Stimulated activated CD4-positive, alpha-beta T cell treated with anti-CD3 and anti-CD28 coated beads, Interleukin-12 subunit alpha, Interleukin-12 subunit beta, amount 100 ng/mL, for 4 hours (primary cell): ENCODE measurements at places on chromosomes 5 and 9.

DNA sequence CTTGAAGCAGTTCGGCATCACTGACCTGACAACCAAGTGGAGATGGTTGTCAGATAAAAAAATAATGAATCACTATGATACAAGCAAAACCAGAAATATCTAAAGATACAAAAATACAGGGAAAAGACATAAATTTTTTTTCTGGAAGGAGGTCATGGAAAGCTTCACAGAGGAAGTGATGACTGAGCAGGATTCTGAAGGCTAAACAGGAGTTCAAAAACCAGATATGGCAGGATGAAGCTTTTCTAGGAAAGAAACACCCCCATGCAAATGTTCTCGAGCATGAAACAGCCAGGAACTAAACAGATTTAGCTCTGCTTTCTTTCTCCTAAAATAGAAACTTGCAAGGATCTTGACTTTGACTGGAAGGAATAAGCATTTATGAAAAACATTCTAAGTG lies 60.7 kb upstream of the IFNE start:
- no peak for DNase-seq

- DNase-seq: no peak
Measured at GRCh38 chr5:13553896-13554295, 390.6 kb downstream of the DNAH5 start.

- peak; percentile 23 for DNase-seq
Measured at GRCh38 chr5:157596487-157596886, 20.9 kb upstream of the ADAM19 start.

DNA sequence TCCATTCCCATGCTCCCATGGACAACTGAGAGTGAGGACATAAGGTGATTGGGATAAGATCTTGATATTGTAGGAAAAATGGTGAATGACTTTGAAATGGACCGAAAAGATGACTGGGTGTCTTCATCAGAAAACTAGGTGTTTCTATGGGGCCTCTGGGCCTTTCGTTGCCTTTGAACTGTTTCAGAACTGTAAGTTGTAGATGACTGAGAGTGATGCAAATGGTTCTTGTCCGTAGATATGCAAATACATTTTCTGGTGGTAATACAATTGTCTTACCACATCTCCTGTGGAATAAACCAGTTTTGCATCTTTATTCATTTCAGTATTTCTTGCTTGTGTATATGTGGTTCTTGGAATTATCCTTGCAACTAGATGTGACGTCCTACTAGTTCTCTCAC lies 16.0 kb upstream of the TEX48 start:
- no peak for DNase-seq

DNA sequence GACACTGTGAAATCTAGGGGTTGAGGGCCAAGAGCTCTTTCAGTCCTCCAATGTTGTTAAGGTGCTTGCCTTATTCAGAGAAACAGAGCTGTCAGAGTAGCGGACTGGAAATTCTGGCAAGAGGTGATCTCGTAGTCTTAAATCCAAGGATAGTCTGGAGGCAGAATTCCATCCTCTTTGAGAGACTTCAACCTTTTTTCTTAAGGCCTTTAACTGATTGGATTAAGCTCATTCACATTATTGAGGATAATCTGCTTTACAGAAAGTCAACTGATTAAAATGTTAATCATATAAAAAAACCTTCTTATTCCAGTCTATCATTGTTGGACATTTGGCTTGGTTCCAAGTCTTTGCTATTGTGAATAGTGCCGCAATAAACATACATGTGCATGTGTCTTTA lies 243.1 kb upstream of the COX7C start:
- DNase-seq: no peak

DNA sequence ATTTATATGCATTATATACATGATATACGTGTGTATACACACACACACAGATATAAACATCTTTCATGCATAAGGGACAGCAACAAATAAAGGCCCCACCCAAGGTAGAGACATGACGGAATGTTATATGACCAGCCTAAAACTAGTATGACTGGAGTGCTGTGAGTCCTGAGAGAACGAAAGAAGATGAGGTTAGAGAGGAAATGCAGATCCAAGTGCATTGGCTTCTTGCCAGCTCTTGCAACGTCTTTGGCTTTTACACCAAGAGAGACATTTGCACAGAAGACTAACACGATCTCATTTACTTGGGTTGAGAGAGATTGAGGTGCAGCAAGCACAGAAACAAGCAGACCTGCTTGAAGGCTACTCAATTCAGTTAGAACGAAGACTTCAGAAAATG lies 23.0 kb downstream of the CDH10 start:
- no peak for DNase-seq

GRCh38 chr9:111605041-111605559 lies 5.7 kb upstream of the PTGR1 start:
- DNase-seq: no peak

GRCh38 chr9:90883661-90884060 lies 82.0 kb downstream of the SYK start:
- DNase-seq: no peak

DNA sequence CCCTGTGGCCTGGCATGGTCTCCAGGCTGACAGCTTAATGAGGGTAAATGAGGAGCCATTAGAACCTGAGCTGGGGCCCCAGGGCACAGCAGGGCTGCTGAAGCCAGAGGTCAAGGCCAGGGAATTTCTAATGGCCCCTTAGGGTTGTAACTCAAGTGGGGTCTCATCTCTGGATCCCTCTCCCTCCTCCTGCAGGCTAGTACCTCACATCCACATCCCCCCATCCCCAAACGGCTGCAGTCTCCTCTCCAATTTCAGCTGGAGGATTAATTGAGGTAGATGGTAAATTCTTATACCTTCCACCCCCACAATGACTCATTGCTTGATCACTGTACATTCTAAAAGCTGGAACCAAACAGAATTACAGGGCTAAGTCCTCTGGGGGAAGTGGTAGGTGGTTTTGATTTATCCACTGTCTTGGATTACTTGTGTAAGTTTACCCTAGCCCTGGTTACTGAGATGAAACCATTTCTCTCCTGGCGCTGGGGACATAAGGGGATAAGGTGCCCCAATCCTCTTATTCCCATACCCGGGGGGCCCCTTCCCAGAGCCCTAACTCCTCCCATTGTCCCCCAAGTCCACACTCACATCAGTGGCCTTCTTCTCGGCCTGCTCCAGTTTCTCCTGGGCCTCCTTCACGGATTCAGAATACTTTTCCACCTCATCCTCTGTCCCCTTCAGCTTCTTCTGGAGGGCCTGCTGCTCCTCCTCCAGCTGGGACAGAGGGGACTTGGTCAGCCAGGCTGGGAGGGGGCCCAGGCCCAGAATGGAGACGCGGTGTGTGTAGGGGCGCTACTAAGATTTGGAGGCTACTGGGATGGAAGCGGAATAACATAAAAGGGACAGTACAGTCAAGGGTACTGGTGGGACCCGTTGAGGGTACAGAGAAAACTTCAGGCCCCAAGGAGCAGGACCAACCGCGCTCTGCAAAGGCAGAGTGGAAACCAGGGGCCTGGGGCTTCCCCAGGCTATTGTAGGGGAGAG lies 875 bp downstream of the TPM2 start:
- DNase-seq: no peak

DNA sequence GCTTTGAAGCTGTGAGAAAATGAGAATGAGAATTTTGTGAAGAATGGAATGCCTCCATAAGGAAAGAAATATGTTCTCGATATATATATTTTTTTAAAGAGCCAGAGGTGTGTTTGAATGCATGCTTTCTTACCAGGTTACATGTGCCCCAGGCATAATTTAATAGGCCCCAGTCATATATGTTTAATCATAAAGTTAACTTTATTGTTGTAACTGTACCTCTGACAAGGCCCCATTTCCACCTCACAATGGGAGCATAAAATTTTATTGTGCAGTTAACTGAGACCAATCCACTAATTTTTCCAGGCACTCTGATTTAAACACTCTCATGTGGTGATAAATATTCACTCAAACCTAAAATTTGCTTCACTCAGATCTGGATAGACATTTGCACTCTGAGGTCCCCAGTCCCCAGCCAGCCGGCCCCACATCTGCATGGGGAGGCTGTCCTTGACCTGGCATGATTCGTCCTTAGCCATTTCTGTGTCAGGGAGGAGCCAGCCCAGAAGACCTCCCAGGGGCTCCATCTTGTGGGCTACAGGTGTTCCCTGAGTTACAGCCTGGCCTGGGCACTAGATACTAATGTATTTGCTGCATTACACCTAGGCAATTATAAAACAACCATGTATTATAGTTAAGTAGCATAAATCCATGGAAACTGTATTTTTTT lies 245.8 kb downstream of the MTRR start:
- no peak for DNase-seq

DNA sequence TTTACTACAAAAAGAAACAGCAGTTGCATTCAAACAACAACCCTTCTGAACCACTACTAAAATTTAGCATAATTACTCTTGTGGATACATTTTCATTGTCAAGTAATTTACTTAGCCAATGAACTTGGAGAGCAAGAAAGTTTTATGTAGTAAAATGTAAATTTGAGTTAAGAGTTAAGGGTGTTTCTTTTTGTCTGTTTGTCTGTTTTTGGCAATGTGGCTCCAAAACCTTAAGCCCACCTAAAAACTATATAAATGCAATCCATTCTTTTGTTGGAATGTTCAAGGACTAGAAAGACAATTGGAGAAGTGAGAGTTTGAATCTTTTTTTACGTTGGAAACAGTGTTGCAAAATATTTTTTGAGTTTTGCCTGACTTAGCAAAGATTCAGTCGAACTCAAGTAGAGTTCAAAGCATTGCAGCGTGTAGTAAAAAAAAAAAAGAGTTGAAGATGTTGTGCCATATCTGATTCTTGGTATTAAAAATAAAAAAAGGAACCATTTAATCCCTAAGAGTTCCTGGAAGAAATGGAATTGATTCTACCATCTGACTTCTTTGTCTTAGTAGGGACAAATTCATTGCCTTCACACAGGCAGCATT lies 867 bp downstream of the SYK start:
- no peak for DNase-seq

GRCh38 chr5:98839469-98840383 lies 66.3 kb downstream of the RGMB start:
- no peak for DNase-seq

DNA sequence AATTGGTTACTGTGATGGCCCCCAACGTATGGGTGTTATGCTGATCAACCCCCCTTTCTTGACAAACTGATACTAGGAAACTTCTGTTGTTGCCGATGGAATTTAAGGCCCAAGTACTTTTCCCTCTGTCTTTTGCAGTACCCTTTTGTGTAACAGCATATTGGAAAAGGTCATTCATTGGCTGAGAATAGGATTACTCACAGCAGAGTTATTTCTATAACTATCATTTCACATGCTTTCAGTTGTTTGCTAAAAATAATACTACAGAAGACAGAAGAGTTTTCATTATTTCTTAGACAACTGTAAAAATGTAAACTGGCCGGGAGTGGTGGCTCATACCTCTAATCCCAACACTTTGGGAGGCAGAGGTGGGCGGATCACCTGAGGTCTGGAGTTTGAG lies 329.5 kb downstream of the KIAA0825 start:
- DNase-seq: no peak

DNA sequence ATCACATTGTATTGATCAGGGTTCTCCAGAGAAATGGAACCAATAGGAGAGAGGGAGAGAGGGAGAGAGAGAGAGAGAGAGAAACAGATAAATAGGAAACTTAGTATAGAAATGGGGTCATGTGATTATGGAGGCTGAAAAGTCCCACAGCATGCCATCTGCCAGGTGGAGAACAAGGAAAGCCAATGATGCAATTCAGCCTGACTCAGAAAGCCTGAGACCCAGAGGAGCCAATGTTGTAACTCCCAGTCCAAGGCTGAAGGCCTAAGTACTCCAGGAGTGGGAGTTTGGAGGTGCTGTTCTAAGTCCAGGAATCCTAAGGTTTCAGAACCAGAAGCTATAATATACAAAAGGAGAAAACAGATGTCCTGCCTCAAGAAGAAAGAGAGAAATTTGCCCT lies 48.4 kb upstream of the ISOC1 start:
- no peak for DNase-seq

- DNase-seq: no peak
Measured at GRCh38 chr9:96413302-96414221, 4.6 kb downstream of the ZNF367 start.

- no peak for DNase-seq
Measured at GRCh38 chr9:19087106-19088000, 15.4 kb downstream of the HAUS6 start.

GRCh38 chr5:14580398-14581034 lies 1.1 kb upstream of the OTULINL start:
- DNase-seq: no peak

DNA sequence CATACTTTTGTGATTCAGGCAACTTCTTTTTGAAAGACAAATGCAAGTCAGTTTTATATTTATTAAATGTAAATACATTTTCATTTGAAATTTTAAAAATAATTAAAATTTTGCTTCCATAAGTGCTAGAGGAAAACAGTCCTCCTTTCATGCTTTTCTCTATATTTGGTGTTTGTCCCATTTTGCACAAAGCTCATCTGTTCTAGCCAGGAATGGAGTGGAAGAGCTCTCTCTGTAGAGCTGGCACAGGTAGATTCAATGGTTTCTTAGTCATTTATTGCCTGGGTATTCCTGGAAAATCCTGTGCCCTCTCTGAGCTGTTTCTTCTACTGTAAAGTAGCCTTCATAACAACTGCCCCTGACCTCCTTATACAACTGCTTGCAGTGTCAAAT lies 267.6 kb upstream of the HAPLN1 start:
- DNase-seq: no peak

GRCh38 chr5:140261403-140262171 lies 41.3 kb downstream of the PFDN1 start:
- DNase-seq: no peak

GRCh38 chr5:72248410-72248981 lies 71.5 kb downstream of the MRPS27 start:
- DNase-seq: no peak

DNA sequence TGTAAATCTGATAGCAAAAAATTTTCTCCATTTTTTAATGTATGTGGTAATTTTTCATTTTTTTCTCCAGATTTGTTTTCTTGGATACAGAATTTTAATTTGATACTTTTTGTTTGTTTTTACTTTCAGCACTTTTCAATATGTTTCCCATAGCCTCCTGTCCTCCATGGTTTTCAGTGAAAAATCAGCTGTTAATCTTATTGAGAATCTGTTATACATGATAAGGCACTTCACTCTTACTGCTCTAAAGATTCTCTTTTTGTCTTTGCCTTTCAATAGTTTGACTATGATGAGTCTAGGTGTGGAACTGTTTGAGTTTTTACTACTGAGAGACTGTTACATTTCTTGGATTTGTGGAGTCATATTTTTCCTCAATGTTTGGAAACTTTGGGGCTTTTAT lies 455.7 kb upstream of the NUDT12 start:
- no peak for DNase-seq

GRCh38 chr9:33884856-33885701 lies 68.1 kb downstream of the UBE2R2 start:
- no peak for DNase-seq

- no peak for DNase-seq
Measured at GRCh38 chr9:37977851-37978480, 74.0 kb upstream of the SLC25A51 start.

DNA sequence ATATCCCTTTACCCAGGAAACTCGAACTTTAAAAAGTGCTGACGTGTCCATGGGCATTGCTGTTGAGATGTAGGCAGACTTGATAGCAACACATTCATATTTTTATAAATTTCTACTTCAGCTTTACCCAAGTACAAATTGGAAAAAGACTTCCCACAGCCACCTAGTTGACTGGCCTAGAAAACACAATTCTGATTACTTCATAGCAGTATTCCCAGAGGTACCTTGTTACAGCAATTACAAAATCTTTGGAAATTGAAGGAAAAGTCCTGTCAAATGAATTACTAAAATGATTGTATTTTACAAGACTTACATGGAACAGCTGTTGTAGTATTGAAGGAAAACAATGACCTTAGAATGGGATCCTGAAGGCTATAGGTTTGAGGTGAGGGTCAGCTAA lies 130.7 kb upstream of the NREP start:
- no peak for DNase-seq
